ENCODE measurements at places on chromosomes 1 and 21.

DNA sequence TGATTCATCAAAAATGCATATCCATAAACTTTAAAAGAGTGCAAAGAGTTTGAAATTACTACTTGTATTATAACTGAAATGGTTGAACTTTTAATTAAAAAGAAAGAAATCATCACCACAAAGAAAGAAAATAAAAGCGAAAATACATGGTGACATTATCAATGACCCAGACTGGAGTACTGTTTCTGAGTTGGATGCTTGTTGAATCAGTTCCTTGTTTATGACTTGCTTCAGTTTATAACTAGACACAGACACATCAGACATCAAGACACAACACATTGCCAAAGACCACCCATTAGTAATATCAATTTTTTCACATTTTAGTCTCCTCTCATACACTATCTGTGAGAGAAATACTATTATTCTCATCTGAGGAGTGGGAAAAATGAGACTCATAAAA lies 293.0 kb downstream of the MRPL39 start:
- DNase-seq = no peak

DNA sequence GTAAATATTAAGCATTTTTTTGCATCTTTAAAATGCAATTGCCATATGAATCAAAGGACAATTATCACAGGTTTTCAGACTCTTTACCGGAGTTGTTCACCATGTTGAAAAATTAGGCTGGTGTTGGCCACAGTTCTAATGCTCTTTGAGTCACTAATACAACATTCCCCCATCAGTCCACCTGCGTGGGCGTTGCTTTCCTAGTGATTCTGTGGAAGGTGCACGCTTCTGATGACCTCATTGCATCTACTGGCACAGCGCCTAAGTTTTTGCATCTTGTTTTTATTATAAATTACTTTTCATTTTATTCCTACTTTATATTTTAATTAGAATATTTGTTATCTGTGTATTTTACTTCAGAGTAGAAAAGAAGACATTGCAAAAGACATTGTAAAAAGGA lies 4.7 kb upstream of the F5 start:
- DNase-seq = no peak

DNA sequence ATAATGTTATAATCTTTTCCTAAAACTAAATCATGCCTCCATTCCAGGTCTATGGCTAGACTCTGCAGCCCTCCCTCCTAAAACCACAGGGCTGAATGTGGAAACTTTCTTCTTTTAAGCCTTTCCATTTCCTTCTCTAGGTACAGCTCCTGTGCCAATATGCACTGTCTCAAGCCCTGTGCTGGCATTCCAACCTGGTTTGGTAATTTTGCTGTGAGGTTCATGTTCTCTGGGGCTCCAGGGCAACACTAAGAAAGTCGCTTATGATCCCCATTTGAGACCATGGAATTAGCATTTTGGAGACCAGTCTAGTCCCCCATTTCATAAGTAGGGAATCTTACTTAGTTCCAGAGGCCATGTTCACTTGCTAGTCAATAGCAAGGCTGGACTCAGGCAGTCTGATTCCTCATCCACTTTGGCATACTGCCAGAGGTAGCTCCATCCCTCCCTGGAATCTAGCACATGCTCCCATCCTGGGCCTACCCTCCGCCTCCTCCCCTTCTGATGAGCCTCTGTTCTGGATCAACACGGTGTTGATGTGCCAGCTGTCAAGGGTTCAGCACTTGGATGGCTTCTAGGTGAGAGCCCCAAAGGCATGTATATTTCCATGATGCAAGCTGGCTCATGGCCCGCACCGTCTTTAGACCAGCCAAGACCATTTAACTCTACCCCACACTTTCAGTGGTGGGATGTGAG lies 36.5 kb downstream of the ZMYND12 start:
- peak; percentile 66 for DNase-seq

GRCh38 chr1:6499296-6499695 lies 7.8 kb upstream of the PLEKHG5 start:
- no peak for DNase-seq

GRCh38 chr1:9317072-9317471 lies 24.4 kb downstream of the SPSB1 start:
- DNase-seq = no peak

Measured in lung (tissue), 17 donors.